NCI-H82 (cell line): ENCODE measurements at places on chromosomes 5 and 9.
A peak's percentile ranks its signal among the peaks of the same experiment; 100 is the strongest.

DNA sequence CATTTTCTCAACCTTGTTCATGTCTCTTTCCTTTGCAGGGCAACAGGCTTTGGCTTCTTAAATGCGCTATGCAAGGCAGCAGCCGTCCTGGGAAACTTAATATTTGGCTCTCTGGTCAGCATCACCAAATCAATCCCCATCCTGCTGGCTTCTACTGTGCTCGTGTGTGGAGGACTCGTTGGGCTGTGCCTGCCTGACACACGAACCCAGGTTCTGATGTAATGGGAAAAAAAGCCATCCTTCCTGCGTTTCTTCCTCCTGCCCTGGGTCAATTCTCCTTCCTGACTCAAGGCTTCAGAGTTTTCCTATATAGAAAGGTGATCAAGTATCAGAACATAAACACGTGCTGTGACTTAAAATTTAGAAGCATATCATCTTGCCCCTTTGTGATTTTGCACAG lies 77.8 kb upstream of the IQGAP2 start:
- DNase-seq = no peak

GRCh38 chr9:137500666-137501397 lies 41.7 kb upstream of the NSMF start:
- no peak for DNase-seq

DNA sequence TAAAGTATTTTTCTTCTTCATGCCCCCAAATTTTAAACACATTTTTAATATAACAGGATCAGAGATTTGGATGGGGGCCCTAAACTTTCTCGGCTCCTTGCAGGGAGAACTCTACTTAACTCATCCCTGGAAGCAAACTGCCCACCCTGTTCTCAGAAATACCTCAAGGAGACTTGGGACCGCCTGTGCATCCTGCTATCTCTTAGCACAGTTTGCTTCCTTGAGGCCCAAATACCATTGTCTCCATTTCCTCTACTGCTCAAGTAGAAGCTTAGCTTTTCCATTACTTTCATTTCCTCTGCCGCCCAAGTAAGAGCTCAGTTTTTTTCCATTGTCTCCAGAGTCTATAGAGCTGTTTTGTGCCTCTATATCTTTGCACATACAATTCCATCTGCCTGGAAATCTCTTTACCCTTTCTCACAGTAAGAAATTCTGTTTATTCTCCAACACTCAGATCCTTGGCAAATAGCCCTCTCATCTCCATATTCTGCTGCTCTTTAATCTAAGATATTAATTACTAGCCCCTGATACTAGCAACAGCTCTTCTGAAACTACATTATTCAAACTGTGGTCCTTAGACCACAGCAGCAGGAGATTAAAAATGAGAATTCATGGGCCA lies 137.8 kb downstream of the CEMIP2 start:
- DNase-seq = no peak

- DNase-seq = no peak
Measured at GRCh38 chr9:69674716-69675438, 2.7 kb upstream of the APBA1 start.

- DNase-seq = no peak
Measured at GRCh38 chr5:89967771-89968444, 441.6 kb downstream of the CETN3 start.

DNA sequence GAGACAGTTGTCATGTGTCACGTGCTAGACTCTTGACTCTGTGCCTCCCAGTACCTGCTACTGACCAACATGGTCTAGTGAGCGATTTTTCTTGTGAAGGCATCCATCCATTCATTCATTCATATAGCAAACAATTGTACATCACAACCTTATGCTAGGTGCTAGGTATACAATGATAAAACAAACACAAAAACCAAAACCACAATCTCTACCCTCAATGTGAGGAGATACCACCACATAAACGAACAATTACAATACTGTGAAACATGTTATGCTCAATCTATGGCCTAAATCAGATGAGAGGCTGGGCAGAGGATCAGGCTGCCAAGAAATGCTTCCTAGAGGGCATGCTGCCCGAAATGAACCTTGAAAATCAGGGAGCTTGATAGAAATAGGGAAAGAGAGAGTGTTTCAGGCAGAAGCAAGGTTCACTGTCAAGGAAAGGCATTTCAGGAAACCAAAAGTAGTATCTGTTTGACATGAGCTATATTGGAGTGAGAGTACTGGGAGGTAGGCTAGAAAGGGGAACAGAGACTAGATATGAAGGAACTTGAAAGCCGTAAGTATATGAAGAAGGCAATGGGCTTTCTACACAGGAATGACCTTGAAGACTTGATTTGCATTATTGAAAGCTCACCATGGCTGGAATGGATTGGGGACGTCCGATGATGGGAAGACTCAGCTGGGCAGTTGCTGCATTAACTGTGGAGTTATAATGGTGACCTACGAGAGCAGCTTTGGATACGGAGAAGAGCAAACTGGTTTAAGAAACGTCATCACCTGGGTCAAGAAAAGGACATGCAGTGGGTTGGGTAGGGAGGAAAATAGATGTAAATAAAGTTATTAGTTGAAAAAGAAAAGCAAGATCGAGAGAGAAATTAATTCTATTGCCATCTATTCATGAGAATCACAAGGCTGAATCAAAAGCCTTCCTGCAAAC lies 90.1 kb downstream of the THBS4 start:
- DNase-seq = no peak

DNA sequence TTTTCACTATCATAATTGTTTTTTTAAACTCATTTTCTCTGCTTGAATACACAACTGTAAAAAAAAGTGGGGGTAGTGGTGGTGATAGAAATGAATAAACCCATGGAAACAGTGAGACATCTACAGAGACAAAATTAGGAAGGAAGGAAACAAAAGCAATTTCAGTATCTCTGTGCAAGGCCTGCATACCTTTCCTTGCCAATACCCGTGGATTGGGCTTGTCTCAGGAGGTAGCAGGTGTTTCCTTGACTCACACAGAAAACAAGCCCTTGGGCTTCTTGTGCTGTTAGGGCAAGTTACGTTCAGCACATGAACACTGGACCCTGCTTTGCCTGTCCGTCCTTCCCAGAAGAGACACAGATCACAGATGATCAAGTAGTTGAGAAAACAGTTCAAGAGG lies 372.2 kb downstream of the ZSWIM6 start:
- DNase-seq = no peak

DNA sequence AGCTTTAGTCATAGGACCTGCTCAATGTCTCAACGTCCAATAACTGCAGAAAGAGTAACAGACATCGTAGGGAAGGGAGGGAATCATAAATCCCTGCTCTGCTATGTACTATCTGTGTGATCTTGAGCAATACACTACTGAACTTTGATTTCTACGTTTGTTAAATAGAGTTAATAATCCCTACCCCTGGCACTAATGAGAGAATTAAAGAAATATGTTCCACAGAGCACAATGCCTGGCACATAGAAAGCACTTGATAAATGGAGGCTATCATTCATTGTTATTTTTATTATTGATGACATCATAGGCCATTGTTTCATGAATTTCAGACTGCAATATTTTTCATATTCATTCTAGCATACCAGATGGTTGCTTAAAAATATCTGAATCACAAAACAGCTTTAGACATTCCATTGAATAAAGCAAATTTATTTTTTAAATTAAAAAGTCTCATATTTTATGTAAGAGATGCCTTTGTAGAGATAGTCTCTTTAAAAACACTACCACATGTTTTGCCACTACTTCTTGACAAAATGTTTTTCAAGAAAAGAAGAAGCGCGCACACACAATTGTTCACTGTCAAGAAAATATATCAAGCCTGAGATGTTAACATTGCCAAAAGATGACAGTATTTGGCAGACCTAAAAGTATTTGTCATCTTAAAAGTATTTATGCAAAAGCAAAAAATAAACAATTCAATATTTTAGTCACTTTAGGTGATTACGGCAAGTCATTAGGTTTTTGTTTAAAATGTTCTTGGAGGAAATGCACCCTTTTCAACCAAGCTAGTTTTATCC lies 108.5 kb downstream of the EBF1 start:
- no peak for DNase-seq

DNA sequence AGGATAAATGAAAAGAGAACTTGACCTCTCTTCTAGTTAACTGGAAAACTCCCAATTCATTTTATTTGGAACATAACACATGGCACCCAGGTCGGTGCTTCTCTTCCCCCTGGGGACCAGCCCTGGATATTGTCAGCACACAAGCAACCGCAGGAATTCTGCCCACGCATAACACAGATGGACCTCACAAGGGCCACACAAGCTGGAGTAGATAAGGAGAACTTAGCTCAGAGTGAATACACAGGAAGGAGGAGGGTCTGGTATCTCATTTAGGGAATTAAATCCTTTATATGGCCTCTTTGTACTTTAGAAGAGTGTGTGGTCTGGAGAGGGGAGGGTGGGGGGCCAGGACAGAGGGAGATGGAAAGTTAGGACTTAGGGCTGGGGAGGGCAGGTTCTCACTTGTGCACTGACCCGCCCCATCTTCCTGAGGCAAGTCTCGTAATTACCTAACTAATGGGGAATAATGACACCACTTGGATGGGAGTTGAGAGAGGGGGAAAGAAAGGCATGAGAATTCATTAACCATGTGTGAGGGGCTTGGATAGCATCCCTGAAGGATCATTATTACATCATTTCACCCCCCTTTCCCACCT lies 341.2 kb upstream of the WWC1 start:
- DNase-seq = no peak

- DNase-seq = no peak
Measured at GRCh38 chr5:65961633-65962032, 35.3 kb downstream of the ERBIN start.

GRCh38 chr5:91061946-91062562 lies 321.1 kb downstream of the ARRDC3 start:
- no peak for DNase-seq

- DNase-seq = no peak
Measured at GRCh38 chr9:110579034-110579861, at the start of gene SVEP1. Gene SVEP1, minus strand, starts transcription at chr9:110579741. Its CDS starts 198 bp downstream, at chr9:110579543.

DNA sequence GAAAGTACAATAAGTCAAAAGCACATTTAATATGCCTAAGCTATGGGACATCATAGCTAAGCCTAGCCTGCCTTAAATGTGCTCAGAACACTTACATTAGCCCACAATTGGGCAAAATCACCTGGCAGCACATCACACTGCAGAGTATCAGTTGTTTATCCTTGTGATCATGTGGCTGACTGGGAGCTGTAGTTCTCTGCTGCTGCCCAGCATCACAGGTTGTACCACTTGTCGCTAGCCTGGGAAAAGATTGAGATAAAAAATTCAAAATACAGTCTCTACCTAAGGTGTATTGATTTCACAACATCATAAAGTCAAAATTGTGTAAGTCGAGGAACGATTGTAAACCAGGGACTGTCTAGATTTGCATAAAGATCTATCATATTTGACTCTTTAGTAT lies 58.6 kb downstream of the CAMK4 start:
- no peak for DNase-seq

DNA sequence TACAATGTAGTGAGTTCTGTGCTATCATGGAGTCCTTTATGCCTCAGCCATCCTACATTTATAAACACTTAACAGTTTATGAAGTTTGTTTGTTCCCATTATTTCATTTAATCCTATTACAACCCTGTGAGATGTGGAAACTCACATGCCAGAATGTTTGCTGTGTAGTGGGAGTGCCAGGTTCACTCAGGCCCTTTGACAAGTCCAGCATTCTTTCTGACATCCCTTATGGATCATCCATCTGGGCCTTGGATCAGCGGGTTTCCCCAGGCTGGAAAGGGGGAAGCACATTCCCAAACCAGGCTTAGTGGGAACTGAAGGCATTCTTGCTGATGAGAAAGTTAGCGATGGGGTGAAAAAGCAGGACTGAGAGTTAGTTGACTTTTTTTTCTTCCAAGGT lies 128.1 kb upstream of the OTULINL start:
- no peak for DNase-seq

DNA sequence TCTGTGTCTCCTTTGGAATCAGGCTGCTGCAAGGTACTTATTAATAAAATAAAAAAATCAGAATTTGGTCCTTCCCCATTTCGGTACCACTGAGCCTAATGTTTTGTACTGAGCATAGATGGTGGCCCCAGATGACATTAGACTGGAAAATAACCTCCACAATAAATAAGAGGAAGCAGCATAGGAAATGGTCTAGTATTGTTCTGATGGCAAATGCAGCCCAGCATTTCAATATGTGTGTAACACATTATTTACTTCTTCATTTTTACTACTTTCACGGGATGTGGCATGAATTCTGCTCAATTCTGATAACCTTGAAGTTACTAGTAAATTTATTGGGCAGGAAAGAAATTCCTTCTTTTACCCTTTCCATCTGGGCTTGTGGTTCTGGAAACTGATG lies 295.6 kb downstream of the ADGRV1 start:
- no peak for DNase-seq

DNA sequence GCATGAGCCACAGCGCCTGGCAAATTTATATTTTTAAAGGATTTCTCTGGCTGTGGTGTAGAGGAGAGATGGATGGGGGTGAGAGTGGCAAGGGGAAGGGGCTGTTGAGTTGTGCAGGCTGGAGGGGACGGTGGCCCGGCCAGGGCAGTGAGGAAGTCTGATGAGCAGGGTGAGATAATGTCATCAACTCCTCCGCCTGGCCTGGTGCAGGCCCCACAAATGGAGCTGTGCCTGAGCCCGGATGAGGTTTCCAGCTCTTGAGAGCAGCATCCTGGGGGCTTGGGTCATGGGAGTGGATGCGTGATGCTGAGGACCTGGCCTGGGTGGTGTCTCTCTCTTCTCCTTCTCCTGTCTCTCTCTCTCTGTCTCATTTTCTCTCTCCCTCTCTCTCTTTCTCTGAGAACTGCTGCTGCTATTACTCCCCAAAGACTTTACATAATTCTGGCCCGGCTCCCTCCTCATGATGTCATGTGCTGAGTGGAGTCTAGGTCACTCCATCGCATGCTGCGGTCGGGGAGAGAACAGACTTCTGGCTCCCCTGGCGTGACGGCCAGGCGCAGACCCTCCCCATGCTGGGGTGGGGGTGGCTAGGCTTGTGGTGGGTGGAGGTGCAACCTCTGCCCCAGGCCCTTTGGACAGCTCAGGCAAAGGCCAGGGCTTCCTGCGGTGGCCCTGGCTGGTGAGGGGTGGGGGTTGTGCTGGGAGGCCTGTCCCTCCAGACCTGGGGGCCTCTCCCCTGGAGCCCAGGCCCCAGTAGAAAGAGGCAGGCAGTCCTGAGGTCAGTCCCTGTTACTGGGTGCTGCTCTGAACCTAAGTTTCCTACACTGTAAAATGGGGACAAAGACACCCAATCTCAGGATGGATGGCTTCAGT lies 26.4 kb downstream of the FGF18 start:
- DNase-seq = no peak

- DNase-seq = peak; percentile 63
Measured at GRCh38 chr9:33466565-33467495, 6.9 kb downstream of the NOL6 start.

DNA sequence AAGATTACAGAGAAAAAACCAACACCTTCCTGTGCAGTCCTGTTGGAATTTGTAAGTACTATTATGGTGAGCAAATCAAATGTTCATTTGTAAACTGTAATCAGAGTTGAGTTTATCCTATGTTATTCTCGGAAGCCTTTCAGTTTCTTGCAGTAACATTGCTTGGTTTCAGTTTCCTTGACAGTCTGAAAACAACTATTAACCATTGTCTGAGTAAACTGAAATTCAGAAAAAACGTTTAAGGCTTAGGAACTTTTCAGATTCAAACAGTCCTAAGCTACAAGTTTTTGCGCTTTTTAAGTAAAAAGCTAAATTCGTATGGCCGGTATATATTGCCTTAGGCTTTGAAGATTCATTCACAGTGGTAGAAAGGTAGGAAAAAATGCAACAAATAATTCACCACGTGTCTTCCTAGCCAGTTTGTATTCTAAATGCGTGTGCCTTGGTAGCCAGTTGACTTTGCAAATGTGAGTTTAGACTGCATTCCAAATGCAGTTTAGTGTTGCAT lies 2.5 kb downstream of the GPBP1 start:
- no peak for DNase-seq
